ENCODE measurements at places on chromosomes 2 and 18.
A peak's percentile ranks its signal among the peaks of the same experiment; 100 is the strongest.

GRCh38 chr18:63131106-63131958, 188.2 kb downstream of the BCL2 start:
- no peak for DNase-seq

DNA sequence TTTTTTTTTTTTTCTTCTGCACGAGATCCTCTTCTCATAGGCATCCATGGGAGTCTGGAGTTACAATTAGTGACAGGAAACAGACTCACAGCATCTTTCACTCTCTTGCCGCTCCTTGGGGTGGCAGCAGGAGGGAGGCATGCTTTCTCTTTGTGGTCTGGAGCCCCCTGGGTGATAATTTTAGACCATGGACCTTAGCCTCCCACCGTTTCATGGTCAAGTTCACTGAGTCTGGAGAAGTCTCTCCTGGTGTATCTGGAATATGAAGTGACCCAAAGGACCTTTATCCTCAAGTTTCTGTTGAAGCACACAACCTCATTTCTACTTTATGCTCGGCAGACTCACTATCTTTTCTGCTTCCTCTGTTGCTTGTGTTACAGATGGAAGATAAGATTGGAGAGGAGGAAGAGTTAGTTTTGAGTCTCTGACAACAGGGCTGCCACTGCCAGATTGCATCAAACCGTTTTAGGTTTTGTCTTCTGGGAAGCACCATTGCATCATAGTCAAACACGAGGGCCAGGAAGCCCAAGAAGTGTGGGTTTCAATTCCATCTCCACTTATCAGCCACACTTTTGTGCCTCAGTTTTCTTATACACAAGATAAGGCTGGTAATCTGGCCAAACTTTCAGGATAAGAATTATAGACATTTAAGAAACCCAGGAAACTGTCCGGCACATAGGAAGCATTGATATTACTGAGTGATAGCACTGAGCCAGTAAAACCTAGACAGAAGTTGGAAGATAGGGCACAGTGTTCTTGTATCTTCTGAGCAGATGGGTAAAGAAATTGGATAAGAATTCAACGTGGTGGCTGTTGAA, 62.3 kb downstream of the ADCYAP1 start:
- no peak for DNase-seq

GRCh38 chr2:235827585-235827992, 333.7 kb downstream of the AGAP1 start:
- DNase-seq = no peak

- DNase-seq = no peak
Observed at GRCh38 chr2:105839793-105840192, 95.1 kb downstream of the NCK2 start.

- no peak for DNase-seq
Observed at GRCh38 chr2:30310955-30311354, 79.6 kb downstream of the LBH start.

DNA sequence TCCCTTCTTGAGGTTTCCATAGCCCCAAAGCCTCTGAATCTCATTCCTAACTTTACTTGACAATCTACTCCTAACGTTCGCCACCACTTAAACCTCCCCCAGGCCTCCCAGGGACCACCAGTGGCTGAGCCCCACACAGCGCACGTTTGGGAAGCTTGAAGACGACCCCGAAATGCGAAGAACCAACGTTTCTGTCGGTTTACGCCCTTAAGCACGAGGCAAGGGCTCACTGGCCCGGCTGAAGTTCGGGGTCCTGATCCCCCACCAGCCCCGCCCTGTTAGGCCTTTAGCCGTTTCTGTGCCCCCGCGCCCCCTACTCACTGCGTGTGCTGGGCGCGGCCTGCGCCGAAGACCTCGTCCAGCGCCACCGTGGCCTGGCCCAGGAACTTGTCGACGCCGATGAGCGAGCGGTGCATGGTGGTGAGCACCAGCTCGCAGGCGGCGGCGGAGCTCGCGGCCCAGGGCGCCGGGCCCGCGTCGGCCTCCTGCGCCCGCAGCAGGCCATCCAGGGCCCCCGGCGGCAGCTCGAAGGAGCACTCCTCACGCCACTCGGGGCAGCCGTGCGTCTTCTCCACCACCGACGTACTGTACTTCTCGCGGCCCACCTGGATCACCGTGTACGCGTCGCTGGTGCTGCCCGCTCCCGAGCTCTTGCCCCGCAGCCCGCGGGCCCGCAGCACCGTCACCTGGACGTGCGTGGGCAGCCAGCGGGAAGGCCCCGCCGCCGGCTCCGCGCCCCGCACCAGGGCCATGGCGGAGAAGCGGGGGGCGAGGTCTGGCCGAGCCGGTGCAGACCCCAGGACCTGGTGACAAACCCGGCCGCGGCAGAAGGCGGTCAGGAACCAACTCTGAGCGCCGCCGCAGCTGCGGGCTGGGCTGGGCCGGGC, 479 bp downstream of the RAB11FIP5 start:
- DNase-seq = no peak

GRCh38 chr2:184598316-184599053, at the start of gene ZNF804A:
Gene ZNF804A (plus strand): TSS chr2:184598529. CDS start chr2:184598960, 431 bp downstream.
- DNase-seq = no peak

- DNase-seq = no peak
Observed at GRCh38 chr2:195810340-195811098, 153.5 kb downstream of the SLC39A10 start.

GRCh38 chr2:168552450-168552856, 96.4 kb downstream of the CERS6 start:
- no peak for DNase-seq

DNA sequence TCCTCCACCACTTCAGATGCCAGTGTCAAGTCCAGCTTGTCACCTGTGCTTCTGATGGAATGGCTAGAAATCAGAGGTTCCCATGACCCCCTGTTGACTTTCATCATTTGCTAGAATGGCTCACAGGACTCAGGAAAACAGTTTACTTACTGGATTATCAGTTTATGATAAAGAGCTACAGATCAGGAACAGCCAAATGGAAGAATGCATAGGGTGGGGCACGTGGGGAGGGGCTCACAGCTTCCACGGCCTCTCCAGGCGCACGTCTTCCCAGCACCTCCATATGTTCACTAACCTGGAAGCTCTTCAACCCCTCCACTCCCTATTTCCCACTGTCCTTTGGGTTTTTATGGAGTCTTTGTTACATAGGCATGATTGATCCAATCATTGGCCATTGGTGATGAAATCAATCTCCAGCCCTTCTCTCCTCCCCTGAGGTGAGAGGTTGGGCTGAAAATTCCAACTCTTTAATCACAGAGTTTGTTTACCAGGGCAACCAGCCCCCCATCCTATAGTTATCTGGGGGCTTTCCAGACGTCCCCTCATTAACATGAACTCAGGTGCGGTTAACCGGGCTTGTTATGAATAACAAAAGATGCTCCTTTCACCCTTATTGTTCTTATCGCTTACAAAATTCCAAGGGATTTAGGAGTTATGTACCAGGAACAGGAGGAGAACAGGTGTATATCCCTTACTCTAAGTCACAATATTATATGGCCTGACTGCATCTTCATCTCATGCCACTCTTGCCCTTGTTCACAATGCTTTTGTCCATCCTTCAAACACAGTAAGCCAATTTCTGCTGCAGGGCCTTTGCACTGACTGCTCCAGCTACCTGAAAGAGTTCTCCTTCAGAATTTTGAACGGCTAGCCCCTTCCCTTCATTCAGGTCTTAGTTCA, 35.2 kb downstream of the ANXA4 start:
- no peak for DNase-seq

GRCh38 chr2:188238386-188238785, 53.3 kb upstream of the GULP1 start:
- no peak for DNase-seq

- no peak for DNase-seq
Observed at GRCh38 chr18:75582406-75582821, 154.9 kb upstream of the SMIM21 start.

- DNase-seq = no peak
Observed at GRCh38 chr18:26756556-26756955, 109.0 kb downstream of the AQP4 start.

- no peak for DNase-seq
Observed at GRCh38 chr2:217870528-217871011, 132.2 kb downstream of the TNS1 start.

DNA sequence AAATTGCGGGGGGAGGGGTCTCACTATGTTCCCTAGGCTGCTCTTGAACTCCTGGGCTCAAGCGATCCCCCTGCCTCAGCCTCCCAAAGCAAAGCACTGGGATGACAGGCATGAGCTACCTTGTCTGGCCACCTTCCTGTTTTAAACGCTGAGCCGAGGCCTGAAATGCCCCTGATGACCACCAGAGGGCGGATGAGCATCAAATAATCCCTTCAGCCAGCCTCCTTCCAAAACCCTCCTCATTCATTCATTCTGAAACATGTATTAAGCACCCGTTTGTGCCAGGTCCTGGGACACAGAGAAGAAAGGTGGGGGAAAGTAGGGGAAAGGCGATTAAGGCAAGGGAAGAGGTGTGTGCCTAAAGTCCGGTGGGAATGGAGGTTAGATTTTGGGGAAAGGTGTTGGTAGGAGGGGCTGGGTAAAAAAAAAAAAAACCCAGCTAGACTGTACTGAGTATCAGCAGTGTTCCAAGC, 30.7 kb upstream of the PTMA start:
- peak; percentile 75 for DNase-seq

- no peak for DNase-seq
Observed at GRCh38 chr18:1011349-1011748, 106.7 kb downstream of the ADCYAP1 start.

DNA sequence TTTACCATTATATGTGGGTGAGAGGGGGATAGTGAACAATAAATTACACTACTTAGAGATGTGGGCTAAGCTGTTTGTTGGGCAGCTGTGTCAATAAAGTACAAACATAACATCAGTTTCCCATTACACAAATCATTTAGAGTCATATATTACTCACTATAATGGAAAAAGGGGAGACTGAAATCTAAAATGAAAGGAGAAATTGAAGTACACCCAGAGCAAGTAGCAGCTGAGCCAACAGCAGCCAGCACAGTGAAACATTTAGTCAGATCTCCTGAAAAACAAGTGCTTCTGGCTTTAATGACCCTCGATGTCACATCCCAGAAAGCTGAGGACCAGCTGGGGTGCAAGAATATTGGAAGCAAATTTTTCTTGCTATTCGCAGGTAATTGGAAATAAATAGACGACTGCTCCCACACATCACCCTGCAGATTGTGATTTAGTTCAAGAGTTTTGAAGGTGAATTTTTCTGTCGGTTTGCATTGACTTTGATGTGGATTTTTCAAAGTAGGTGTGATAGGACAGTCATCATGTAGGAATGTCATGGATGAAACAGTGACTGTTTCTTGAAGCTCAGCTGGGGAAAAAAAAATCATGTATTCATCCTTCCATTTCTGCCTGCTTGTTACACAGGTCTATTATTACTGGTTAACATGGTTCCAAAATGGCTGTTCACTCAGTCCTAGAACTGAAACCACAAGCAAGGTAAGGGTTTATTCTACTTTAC, 1607.3 kb upstream of the CELF4 start:
- DNase-seq = no peak

DNA sequence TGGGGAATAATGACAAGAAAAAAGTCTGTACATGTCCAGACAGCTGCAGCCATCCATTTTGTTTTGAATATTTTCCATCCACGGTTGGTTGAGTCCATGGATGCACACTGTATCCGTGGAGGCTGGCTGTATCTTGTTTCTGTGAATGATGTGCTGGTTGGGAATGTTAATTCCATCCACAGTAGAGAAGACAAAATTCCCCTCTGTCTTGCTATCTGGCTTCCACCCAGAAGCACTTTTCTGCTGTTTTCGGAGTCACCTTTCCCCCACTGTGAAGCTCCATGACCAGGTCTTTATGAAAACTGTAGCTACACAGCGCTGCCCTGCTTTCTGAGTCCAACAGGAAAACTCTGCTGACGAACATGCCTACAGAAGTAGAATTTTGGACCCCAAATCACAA, 122.3 kb downstream of the HRH4 start:
- DNase-seq = no peak

- no peak for DNase-seq
Observed at GRCh38 chr2:167332358-167332757, 444.1 kb downstream of the XIRP2 start.

DNA sequence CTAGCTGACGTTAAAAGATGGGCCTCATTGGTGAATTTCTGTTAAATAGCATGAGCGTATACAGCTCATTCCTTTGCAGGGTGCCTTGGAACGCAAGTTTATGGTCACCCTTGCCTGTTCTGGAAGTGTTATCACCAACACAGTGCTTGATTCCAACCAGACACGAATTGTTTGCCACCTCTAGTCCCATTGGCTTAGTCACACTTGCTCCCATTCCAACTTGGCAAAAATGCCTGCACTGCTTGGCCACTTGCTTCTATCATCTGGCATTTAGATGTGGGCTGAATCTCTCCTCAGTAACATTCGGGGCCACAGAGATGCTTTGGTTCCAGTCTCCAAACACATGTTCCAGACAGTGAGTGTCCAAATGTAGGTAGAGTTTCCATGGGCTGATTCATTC, 27.5 kb upstream of the ACVR1 start:
- no peak for DNase-seq

DNA sequence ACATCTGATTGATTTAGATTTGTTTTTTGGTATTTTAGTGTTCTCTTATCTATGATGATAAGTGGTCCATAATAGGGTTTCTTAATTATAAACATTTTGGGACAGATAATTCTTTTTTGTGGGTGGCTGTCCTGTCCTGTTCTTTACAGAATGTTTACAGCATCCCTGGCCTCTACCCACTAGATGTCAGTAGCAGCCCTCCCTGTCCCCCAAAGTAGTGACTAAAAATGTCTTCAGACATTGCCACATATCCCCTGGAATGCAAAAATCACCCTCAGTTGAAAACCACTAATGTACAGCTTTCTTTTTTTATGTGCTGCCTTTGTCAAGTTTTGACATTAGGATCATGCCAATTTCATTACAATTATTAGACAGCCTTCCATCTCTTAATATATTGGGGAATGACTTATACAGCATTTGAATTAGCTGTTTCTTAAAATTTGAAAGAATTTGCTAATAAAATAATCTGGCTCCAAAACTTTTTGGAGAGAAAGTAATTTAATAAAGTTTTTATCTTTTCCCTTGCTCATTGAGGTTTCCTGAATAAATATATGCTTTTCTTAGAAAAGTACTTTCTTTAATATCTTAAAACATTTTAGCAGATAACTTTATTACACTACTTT, 19.5 kb downstream of the WIPF1 start:
- no peak for DNase-seq

- no peak for DNase-seq
Observed at GRCh38 chr2:53450923-53451322, 316.7 kb upstream of the CHAC2 start.

DNA sequence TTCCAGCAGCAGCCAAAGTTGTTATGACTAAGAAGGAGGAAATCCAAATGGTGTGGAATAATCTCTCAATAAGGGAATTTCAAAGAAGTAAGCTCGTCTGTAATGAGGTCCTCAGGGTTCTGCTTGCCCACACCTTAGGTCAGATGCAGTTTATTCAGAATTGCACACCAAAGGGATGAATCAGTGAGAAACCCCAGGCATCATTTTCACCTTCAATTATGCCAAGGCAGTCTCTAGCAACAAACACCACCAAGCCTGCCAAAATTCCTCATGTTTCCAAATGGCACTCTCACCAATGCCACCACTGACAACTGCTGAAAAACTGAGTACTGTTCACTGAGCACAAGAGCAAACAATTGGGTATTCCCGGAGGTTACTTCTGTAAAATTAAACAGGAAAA, 43.6 kb downstream of the KCNG3 start:
- no peak for DNase-seq

- DNase-seq = no peak
Observed at GRCh38 chr2:11280713-11281112, 63.7 kb downstream of the ROCK2 start.

Data from activated T-helper 1 cell treated with anti-CD3 and anti-CD28 coated beads, Interleukin-2, amount 50 U/mL, for 16 hours (primary cell).